ENCODE measurements at places on chromosomes 3 and 15.

DNA sequence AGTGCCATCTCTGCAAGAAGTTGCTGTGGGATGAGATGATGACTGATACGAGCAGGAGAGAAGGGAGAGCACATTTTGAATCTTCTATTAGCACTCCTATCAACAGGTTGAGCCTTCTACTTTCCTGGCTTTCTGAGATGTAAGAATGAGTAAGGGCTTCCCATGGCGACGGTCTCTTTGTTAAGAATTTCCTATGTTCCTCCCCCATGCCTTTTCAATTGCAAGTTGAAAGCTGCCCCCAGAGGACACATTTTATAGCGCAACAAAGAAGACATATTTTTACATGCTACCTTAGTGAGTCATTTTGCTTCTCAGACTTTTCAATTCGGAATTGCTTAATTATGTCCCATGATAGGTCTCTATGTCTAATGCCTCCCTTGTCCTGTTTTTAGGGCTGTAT lies 71.3 kb upstream of the LRTM1 start:
- H3K36me3 ChIP-seq, result no peaks in the 10 kb centered on the region
- H3K27me3 ChIP-seq, result no peaks in the 10 kb centered on the region
- H3K4me3 ChIP-seq, result no peak overlapping the region

DNA sequence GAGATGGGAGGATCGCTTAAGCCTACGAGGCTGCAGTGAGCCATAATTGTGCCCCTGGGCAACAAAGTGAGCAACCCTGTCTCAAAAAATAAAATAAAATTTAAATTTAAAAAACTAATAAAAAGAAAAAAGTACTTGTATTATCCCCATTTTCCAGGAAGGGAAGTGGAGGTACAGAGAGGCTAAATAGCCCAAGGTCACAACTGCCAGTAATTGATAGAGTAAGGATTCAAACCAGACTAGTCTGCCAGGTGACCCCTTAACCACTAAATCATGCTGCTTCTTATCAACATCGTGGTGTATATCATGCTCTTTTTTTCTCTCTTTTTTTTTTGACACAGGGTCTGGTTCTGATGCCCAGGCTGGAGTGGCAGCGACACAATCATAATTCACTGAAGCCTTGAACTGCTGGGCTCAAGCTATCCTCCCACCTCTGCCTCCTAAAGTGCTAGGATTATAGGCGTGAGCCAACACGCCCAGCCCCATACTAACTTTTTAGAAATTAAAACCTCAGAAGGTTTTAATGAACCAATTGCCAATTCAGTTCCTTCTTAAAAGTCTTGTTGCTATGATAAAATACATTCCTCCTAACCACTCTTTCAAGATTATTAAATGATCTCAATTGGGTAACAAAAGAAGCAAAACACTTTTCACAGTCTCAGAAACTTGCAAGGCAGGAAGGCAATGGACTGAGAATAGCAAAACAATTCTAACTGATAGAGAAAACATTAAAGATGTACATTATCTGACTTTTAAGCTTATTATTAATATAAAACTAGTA lies 30.5 kb downstream of the HERC1 start:
- peaks cover 63% of the 10 kb centered on the region for H3K4me1 ChIP-seq
- no peaks in the 10 kb centered on the region for H3K36me3 ChIP-seq
- DNase-seq, result no peak
- no peak overlapping the region for H3K4me3 ChIP-seq
- H3K27me3 ChIP-seq, result no peaks in the 10 kb centered on the region

DNA sequence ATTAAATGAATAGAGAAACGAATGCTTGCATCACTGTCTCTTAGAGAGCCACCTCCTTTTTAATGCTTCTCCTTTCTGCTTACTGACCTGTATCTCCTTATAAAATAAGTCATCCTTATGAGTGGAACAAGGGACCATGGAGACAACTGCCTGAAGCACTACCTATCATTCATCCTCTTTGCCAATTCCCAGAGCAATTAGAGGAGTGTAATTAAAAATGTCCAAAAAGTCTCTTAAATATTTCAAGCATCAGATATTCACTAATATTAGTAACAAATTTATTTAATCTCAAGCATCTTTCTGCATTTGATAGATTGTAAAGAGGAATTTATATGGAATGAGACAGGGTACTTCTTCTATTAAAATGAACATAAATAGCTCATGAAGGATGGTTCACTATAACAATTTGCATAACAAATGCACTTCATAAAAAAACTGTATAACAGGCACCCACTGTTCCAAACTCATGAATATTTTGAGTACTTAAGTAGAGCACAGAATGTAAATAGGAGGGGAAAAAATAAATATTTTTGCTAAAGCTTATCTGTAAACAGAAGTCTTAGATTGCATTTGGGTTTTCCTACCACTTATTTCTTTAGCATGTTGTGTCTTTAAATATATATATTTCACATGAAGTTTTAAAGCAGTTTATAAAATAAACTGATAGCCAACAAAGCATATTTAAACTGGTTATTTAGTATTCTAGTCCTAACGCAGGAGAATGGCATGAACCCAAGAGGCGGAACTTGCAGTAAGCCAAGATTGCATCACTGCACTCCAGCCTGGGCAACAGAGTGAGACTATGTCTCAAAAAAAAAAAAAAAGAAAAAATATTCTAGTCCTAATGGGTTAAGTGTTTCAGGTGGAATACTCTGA lies 269.3 kb downstream of the TBL1XR1 start:
- H3K36me3 ChIP-seq, result no peaks in the 10 kb centered on the region
- DNase-seq, result no peak
- H3K27ac ChIP-seq, result no peak overlapping the region
- H3K4me1 ChIP-seq, result no peaks in the 10 kb centered on the region
- no peak overlapping the region for H3K4me3 ChIP-seq

DNA sequence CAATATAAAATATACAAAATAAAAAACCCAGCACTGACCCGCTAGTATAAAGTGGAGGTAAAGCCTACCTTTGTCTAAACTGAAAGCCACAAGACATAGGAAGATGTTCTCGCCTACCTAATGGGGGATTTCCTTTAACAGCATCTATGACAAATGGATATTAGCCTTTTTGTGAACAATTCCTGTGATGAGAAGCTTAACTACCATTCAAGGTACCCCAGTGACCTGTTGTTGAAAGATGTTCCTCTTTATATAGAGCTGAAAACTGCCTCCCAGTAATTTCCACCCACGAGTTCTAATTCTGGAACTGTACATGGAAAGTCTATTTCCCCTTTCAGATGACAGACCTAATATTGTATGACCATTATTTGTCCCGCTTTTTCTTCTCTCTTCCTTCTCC lies 109.8 kb upstream of the RASGRP1 start:
- H3K4me1 ChIP-seq, result peaks cover 49% of the 10 kb centered on the region
- H3K36me3 ChIP-seq, result no peaks in the 10 kb centered on the region
- no peak overlapping the region for H3K4me3 ChIP-seq
- H3K27ac ChIP-seq, result no peak overlapping the region
- no peaks in the 10 kb centered on the region for H3K27me3 ChIP-seq

DNA sequence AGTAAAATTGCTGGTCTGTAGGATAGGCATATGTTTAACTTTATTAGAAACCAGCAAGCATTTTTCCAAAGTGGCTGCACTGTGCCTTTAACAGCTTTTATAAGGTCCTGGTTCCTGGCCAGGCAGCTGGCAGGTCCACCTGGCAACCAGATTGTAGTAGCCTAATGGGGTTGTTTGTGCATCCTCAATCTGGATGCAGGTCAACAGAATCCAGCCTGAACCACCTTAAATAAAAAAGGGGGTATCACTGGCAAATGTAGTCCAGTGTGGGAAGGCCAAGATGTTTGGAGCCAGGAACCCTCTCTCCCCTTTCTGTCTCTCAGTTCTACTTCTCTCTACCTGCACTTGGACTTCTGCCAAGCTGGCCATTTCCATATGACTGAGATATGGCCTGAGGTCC lies 200.3 kb downstream of the ZNF621 start:
- no peak overlapping the region for H3K27ac ChIP-seq
- H3K4me3 ChIP-seq, result no peak overlapping the region
- no peaks in the 10 kb centered on the region for H3K36me3 ChIP-seq

- H3K36me3 ChIP-seq, result no peaks in the 10 kb centered on the region
- H3K4me3 ChIP-seq, result no peak overlapping the region
- no peaks in the 10 kb centered on the region for H3K27me3 ChIP-seq
- peaks cover 10% of the 10 kb centered on the region for H3K4me1 ChIP-seq
- DNase-seq, result no peak
Observed at GRCh38 chr3:13152826-13153710, 79.8 kb upstream of the IQSEC1 start.

- DNase-seq, result no peak
- peak overlapping the region; percentile 96 for H3K4me3 ChIP-seq
- no peaks in the 10 kb centered on the region for H3K27me3 ChIP-seq
- peaks cover 15% of the 10 kb centered on the region for H3K36me3 ChIP-seq
- H3K27ac ChIP-seq, result peak overlapping the region; percentile 82
Observed at GRCh38 chr3:15427981-15428380, 583 bp downstream of the EAF1 start.

DNA sequence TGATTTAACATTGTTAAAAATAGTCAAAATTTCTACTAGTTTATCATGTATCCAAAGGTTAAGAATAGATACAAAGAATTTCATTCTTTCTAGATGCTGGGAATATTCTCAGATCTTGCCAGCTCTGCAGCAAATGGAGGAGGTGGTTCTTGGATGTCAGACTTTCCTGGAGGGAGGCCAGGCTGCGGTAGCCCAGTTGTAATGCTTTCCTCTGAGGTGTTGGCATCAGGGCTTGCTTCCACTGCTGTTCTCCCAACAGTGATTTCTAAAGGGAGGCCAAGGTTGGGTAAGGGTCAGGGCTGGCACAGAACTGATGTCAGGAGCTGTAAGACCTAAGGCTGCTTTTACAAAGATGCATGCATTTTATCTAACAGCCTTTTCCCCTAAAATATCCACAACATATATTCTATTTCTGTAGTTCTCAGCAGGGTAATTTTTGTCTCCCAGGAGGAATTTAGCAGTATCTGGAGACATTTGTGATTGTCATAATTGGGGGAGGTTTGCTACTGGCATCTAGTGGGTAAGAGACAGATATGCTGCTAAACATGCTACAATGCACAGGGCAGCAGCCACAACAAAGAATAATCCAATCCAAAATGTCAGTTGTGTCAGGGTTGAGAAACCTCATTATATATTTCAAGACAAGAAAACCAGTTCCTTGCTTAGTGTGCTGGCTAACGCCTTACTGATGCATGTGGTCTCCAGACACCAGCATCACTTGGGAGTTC lies 42.0 kb upstream of the SPTSSB start:
- H3K4me1 ChIP-seq, result no peaks in the 10 kb centered on the region
- H3K27me3 ChIP-seq, result no peaks in the 10 kb centered on the region
